ENCODE measurements at places on chromosomes 16 and 17.
A peak's percentile ranks its signal among the peaks of the same experiment; 100 is the strongest.

DNA sequence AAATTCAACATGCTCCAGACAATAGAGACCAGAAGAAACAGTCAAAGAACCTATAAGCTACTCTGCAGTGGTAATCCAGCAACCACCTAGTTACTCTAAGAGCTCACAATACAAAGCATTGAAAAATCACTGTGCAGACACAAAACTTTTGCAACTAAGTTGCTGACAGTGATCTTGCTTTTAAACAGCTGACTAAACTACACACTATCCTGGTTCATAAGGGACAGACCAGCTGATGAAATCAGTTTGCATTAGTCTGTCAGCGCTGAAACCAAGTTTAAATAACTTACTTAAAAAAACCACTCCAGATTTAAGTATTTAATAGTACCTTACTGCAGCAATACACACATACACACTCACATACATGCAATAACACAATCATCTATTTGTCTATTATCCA, 4.6 kb downstream of the VEZF1 start:
- H3K27me3 ChIP-seq = no peaks in the 10 kb centered on the region
- no peak for DNase-seq
- H3K4me3 ChIP-seq = no peak overlapping the region
- no peak overlapping the region for H3K27ac ChIP-seq
- H3K4me1 ChIP-seq = no peaks in the 10 kb centered on the region

- no peak overlapping the region for H3K27ac ChIP-seq
- no peaks in the 10 kb centered on the region for H3K27me3 ChIP-seq
- no peak overlapping the region for H3K4me3 ChIP-seq
- no peaks in the 10 kb centered on the region for H3K36me3 ChIP-seq
- no peaks in the 10 kb centered on the region for H3K4me1 ChIP-seq
Measured at GRCh38 chr17:83127431-83128160, 48.2 kb downstream of the METRNL start.

DNA sequence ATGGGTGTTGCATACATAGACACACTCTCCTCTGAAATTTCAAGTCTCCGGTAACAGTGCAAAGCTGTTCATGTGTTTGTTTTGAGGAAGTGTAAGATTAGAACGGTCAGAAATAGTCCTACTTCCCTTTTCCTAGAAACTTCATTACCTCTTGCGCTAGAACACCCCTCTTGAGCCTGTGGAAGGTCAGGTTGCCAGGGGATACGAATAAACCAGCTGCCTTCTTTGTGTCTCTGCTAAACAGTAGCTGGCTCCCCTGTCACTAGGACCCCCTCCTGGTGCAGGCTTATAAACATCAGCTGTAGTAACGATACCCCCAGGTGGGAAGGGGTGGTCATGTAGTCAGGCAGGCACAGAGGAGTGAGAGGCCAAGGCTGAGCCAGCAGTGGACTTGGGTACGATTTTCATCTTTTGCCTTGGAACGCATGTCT, 113.4 kb upstream of the RCVRN start:
- peaks cover 10% of the 10 kb centered on the region for H3K4me1 ChIP-seq
- H3K27me3 ChIP-seq = no peaks in the 10 kb centered on the region
- H3K36me3 ChIP-seq = no peaks in the 10 kb centered on the region
- no peak for DNase-seq
- H3K27ac ChIP-seq = no peak overlapping the region

DNA sequence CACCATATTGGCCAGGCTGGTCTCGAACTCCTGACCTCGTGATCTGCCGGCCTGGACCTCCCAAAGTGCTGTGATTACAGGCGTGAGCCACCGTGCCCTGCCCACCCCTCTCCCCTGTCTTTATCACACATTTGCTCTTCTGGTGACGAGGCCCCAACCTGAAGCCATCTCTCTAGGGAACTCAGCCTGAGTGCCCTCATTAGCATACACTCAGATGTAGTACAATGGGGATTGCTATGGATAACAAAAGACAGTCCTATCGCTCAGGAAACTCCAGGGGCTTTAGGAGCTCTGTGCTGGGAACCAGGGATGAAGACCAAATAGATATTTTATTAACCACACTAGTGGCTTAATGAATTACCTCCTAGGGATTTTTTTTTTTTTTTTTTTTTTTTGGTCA, 100.7 kb downstream of the MARF1 start:
- no peak for DNase-seq
- no peak overlapping the region for H3K4me3 ChIP-seq
- no peaks in the 10 kb centered on the region for H3K36me3 ChIP-seq
- no peaks in the 10 kb centered on the region for H3K4me1 ChIP-seq
- no peaks in the 10 kb centered on the region for H3K27me3 ChIP-seq
- H3K27ac ChIP-seq = no peak overlapping the region

- DNase-seq = no peak
- H3K4me3 ChIP-seq = peak overlapping the region; percentile 62
- H3K27ac ChIP-seq = no peak overlapping the region
Measured at GRCh38 chr17:79747508-79748294, 17.0 kb downstream of the ENPP7 start.

- H3K27me3 ChIP-seq = peaks cover 28% of the 10 kb centered on the region
- peaks cover 7% of the 10 kb centered on the region for H3K4me1 ChIP-seq
- no peak for DNase-seq
- no peak overlapping the region for H3K27ac ChIP-seq
Measured at GRCh38 chr17:185445-186138, 4.1 kb upstream of the DOC2B start.

GRCh38 chr17:68585643-68586042, 15.5 kb downstream of the FAM20A start:
- no peak overlapping the region for H3K27ac ChIP-seq
- H3K36me3 ChIP-seq = peaks cover 10% of the 10 kb centered on the region
- H3K4me1 ChIP-seq = no peaks in the 10 kb centered on the region
- no peak for DNase-seq
- H3K4me3 ChIP-seq = no peak overlapping the region

- no peaks in the 10 kb centered on the region for H3K27me3 ChIP-seq
- H3K36me3 ChIP-seq = no peaks in the 10 kb centered on the region
- peaks cover 3% of the 10 kb centered on the region for H3K4me1 ChIP-seq
- no peak overlapping the region for H3K27ac ChIP-seq
- no peak overlapping the region for H3K4me3 ChIP-seq
Measured at GRCh38 chr16:76882105-76882504, 308.9 kb upstream of the MON1B start.

DNA sequence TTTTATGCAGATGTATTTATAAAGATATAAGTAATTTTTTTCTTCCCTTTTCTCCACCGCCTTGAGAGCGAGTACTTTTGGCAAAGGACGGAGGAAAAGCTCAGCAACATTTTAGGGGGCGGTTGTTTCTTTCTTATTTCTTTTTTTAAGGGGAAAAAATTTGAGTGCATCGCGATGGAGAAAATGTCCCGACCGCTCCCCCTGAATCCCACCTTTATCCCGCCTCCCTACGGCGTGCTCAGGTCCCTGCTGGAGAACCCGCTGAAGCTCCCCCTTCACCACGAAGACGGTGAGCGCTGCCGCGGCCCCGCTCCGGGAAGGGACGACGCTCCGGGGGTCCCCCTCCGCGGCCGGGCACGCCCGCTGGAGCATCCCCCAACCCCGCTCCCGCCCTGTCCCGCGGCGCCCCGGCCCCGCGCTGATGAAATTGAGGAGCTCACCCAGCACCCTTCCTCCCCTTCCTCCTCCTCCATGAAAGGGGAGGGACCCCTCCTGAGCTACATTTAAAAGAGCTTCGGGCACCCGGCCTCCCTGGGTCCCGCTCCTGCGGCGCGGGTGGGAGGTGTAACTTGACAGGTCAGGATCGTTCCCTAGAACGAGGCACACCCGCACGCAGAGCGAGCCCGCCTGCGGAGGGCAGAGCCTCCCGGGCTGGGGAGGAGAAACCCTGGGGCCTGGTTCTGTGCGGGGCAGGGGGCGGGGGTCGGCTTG, 706 bp downstream of the HLF start:
- peak overlapping the region; percentile 70 for H3K4me3 ChIP-seq
- no peaks in the 10 kb centered on the region for H3K36me3 ChIP-seq
- no peak for DNase-seq
- H3K27ac ChIP-seq = no peak overlapping the region
- peaks cover 56% of the 10 kb centered on the region for H3K27me3 ChIP-seq
- H3K4me1 ChIP-seq = peaks cover 2% of the 10 kb centered on the region
